Memory B cell (primary cell): ENCODE measurements at places on chromosomes 5 and 9.

GRCh38 chr9:37421914-37422288, 595 bp upstream of the GRHPR start:
- DNase-seq = no peak

DNA sequence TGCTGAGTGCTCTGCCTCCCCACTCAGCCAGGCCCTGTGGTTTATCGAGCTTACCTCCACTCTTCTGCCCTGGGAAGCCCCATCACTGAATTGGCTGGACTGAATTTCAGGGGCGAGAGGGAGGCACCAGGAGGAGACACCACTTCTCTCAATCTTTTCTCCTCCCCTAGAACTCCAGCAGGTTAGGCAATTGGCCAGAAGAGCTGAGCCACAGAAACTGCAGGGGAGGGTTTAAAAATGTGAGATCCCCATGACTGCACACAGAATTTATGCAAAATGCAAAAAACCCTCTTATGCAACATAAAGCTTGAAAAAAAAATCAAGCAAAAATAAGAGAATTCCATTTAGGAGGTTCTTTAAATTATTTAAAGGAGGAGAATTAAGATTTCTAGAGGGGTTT, 29.9 kb downstream of the TUT7 start:
- no peak for DNase-seq

DNA sequence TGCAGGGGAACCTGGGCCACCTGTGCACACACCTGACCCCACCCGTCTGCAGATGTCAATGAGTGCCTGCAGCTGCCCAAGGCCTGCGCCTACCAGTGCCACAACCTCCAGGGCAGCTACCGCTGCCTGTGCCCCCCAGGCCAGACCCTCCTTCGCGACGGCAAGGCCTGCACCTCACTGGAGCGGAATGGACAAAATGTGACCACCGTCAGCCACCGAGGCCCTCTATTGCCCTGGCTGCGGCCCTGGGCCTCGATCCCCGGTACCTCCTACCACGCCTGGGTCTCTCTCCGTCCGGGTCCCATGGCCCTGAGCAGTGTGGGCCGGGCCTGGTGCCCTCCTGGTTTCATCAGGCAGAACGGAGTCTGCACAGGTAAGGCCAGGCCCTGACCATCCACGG, 14.5 kb upstream of the ASS1 start:
- no peak for DNase-seq

DNA sequence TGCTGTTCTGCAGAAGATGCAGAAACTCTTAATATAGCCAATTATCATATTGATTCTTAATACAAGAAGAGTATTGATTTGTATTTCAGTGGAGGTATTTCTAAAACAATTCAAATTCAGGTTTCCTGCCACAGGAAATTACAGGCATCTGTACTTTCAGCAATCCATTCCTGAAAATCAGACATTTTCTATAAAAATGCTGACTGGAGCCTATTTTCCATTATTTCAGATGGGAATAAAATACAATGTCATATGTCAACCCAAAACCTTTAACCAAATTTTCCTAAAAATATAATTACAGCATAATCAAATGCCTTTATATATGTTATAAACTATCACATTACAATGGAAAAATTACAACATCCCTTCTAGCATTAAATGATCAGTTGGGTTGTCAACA, 131.5 kb downstream of the MELK start:
- DNase-seq = no peak

- DNase-seq = no peak
Observed at GRCh38 chr9:16992138-16992537, 121.7 kb upstream of the BNC2 start.

- no peak for DNase-seq
Observed at GRCh38 chr9:98516897-98517503, 191.7 kb downstream of the GABBR2 start.

DNA sequence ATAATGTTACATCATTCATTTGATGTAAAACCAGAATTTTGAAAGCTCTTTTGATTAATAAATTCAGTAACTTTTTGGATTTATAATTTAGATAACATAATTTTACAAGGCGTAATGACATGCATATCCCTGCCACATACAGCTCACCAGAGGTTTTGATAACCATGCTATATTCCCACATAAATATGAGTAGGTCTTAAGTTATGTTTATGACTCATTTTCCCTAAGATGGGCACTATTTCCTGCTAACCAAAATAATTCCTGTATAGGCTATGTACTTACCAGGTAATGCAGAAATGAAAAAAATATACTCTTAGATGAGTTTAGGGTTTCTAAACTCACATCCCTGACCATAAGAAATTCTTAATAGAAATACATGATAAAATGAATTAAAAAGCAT, 93.9 kb upstream of the EDIL3 start:
- DNase-seq = no peak

DNA sequence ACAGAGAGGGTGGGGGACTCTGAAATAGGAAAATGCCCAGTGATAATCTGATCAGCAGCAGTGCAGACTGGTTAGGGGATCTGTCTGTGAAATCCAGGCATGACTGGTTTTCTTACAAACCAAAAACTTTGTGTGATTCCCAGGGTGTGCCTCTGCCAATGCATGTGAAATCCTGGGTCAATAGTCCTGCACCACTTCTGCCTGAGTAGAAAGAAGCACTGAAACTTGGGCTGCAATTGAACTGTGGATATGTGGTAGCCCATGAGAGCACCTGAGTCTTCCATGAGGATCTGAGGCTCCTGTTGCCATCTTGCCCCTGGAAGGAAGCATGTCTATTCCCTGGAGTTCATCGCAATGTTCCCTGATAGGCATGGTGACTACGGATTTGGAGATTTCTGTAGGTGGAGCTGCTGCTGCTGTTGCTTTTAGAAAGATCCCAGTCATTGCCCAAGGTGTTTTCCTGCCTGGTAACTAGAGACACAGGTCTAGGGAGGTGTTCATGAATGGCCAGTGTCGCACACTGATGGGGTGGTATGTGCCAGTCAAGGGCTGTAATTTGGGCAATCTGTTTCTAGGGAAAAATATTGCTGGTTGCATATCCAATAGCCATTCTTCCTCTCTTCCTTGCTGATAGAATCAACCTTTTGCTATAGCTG, 146.7 kb downstream of the CARTPT start:
- DNase-seq = no peak

DNA sequence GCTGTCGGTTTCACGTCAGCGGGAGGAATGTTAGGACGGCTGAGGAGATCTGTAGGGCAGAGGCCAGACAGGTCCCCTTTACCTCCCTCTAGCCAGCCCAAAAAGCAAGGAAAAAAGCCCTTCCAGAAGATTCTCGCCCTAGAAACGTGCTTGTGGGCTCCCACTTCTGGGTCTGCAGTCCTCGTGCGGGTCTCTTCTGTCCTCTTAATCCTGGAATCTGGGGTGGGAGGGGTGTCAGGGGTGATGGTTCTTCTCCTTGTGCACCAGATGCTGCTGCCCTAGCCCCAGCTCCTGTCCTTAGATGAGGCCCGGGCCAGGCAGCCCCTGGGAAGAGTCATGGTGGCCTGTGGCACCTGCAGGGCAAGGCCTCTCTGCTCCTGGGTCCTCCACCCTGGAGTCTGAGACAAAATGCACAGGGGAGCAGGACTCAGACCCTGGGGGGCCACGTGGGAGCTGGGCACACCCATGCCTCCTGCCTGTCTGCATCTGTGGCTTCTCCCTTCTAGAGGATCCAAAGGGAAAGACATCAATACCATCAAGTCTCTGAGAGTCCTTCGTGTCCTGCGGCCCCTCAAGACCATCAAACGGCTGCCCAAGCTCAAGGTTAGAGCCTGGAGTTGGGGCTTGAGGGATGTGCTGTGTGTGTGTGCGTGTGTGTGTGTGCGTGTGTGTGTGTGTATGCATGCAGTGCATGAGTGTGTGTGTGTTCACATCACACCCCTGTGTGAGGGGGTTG, 174.2 kb downstream of the CACNA1B start:
- DNase-seq = peak; percentile 7

- no peak for DNase-seq
Observed at GRCh38 chr5:76174101-76174500, 90.9 kb downstream of the SV2C start.

DNA sequence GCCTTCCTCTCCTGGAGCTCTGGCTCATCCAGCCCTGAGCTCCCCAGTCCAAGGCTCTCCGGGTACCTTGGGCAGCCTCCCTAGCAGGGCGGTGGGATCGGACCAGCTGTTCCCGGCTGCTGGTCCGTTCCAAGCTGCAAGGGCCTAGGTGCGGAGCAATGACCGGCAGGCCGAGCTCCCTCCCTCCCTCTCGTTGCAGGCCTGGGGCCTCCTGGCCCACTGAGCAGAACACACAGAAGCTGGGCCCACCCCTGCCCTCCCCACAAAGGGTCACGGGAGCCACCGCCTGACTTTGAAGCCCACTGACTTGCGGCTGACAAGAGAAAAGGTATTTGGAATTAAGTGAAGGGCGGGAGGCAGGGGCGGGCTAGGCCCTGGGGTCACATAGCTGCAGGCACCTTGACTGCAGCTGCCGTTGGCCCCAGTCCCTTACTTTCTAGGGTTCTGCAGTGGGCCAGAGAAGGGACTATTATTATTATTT, 104.7 kb upstream of the IER5L start:
- no peak for DNase-seq

DNA sequence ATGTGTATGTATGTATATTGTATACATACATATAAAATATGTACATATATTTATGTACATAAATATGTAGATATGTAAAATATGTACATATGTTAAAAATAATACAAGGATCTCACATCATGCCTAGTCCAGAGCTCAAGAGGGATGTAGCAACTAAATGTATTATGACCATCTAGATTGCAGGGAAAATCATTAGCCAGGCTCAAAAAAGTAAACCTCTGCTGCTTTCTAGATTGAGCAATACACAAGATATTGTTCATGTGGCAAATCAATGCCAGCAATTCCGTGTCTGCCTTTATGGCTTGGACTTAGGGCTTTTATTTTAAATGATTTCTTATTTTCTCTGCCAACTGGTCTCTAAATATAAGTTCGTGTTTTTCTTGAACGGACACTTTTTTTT, 65.2 kb downstream of the RAI14 start:
- no peak for DNase-seq

- no peak for DNase-seq
Observed at GRCh38 chr5:32172923-32173266, 1.2 kb downstream of the GOLPH3 start.

GRCh38 chr5:127006744-127007143, 23.6 kb downstream of the MARCHF3 start:
- no peak for DNase-seq

DNA sequence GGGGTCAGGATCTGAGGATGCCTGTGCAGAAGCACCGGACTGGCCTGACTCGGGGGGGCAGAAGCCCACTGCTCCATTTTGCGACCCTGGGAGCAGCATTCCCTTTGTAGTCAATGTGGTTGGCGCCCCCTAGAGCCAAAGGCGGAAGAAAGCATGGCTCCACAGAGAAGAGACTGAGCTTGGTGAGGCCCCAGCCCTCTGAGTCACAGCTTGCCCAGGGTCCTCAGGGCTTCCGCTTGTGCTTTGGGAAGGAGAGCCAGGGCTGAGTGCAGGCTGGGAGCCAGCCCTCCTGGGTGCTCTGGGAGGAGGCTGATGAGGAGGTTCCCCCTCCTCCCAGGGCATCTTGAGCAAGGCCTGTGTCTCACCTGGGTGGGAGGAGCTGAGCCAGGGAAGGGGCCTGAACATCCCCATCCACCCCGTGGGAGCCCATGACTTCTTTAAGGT, 5.5 kb upstream of the AQP3 start:
- DNase-seq = no peak

DNA sequence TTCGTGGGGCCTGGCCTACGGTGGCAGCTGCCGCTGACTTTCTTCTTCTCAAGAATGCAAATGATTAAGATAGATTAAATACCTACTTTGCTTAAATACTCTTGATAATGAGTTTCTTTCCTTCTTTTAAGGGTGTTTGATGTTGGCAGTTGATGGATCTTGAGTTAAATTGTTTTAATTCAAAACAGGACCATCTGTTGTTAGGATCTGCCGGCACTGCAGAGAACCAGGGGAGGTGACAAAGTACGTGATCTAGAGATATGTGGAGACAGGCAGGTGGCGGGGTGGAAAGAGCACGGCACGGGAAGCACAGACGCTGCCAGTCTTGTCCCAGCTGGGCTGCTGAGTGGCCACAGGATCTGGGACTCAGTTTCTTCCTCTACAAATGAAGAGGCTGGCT, 37.9 kb downstream of the MED27 start:
- DNase-seq = no peak

DNA sequence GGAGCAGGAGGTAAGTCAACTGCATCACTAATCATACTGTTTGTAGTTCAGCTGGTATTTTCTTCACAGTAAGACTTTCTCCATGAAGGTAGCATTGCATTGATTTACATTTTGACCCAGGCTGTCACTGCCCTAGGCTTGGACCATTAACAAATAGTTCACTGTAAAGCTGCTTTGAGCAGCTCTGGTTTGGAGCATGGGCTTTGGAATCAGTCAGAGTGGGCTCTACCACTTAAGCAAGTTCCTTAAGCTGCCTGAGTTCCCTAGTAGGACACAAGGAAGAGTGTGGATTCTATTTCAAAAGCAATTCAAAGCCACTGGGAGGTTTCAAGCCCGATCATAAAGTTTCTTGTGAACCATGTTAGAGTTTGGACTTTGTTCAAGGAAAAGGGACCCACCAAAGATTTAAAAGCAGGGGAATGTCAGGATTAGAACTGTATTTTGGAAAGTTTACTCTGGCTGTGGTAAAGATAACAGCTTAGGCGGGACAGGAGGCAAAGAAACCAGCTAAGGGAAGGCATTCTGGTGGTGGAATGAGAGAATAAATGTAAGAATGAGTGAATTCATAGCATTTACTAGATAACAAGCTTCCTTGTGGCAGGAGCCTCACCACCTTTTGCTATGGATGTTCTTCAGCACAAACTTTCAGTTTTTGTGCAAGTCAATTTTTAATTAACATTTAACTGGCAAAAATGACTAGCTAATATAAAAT, 12.3 kb upstream of the PANK3 start:
- no peak for DNase-seq

GRCh38 chr5:103785569-103785968, 223.0 kb upstream of the NUDT12 start:
- DNase-seq = no peak

DNA sequence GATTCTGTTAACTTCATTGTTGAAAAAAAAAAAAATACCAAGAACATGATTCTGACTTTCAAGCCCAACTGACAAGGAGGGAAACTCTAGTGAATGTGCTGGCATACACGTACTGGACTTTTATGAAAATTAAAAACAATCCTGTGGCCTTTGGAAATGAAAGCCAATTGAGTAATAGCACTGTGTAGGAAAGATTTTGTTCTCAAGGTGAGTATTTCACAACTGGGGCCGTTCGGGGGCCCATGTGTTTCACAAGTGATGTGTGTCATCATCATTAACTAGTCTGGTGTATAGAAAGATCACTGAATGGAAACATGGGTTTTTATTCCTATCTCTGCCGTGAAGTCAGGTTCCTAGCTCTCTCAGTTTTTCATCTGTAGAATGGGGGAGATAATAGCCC, 605.0 kb upstream of the CLINT1 start:
- no peak for DNase-seq
